ENCODE measurements at places on chromosomes 4 and X.

DNA sequence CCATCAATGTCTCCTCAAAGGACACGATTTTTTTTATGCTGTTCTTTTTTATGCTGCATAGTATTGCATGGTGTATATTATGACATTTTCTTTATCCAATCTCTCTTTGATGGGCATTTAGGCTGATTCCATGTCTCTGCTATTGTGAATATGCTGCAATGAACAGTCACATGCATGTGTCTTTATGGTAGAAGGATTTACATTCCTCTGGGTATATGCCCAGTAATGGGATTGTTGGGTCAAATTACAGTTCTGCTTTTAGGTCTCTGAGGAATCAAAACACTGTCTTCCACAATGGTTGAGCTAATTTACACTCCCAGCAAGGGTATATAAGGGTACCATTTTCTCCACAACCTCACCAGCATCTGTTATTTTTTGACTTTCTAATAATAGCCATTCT is 113.9 kb downstream of the GRIA3 start:
- DNase-seq: no peak

- DNase-seq: peak; percentile 57
Observed at GRCh38 chrX:8726031-8726652, 5.8 kb downstream of the ANOS1 start.

GRCh38 chr4:18050448-18050847 is 28.9 kb upstream of the LCORL start:
- no peak for DNase-seq

DNA sequence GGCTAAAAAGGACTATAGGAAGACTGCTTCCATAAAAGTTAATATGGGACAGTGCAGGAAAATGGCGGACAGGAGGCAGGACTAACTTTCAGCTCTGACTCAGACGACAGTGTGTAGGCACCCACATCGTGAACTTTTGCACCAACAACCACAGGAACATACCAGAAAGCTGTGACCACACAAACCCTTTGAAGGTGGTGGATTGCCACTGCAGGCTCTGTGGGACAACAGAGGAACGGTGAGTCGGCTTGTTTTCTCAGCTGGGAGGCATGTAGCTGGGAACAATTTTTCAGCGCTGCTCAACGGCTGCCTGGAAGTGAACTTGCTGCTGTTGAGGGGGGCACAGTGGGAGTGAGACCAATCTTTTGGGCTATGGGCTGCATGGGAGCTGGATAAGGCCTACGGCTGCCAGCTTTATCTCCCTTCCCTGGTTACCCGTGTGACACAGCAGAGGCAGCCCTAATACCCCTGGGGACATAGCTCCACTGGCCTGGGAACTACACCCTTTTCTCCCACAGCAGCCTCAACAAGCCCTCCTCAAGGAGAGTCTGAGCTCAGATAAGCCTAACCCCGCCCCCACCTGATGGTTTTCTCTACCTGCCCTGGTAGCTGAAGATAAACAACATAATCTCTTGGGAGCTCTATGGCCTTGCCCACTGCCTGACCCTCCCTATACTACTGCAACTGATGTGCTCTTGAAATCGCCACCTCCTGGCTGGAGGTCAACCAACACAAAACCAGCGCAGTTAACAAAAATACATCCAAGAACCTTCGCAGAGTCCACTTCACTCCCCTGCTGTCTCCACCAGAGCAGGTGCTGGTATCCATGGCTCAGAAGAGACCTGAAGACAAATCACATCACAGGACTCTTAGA is 1537.0 kb downstream of the C4orf33 start:
- DNase-seq: no peak

DNA sequence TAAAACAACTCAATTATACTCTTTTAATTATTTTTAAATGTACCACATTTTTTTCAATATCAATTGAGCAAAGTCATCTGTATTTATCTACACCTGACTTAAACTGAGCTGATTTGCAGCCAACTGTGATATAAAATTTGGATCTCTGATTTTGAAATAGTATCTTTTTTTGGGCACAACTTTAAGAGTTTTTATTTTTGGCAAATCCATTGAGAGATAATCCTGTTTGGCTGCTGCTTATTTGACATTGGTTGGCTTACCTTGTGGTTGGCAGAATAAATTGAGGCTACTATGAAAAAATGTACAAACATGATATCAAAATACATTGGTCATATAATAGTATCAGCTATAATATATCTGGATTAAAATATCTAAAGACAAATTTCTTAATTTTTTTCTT is 656.0 kb upstream of the NDST4 start:
- DNase-seq: no peak

- no peak for DNase-seq
Observed at GRCh38 chrX:2360731-2361130, 140.0 kb downstream of the DHRSX start.

- DNase-seq: no peak
Observed at GRCh38 chr4:3485011-3485791, 22.1 kb downstream of the DOK7 start.

DNA sequence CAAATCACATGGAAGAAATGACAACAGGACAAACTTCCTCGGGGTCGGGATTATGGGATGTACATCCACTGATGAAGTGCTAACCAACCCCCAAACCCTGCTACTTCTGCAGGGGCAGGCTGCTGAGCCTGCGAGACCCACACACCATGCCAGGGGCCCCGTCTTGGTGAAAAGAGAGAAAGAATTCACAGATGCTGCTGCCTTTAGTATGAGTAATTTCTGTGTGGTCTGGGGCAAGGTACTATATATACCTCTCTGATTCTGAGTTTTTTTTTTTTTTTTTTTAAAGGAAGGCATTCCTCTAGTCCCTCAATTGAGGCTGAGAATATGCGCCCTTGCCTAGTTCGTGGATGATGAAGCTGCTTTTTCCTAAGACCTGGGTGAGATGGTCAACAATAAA is 24.8 kb downstream of the PDHA1 start:
- no peak for DNase-seq

DNA sequence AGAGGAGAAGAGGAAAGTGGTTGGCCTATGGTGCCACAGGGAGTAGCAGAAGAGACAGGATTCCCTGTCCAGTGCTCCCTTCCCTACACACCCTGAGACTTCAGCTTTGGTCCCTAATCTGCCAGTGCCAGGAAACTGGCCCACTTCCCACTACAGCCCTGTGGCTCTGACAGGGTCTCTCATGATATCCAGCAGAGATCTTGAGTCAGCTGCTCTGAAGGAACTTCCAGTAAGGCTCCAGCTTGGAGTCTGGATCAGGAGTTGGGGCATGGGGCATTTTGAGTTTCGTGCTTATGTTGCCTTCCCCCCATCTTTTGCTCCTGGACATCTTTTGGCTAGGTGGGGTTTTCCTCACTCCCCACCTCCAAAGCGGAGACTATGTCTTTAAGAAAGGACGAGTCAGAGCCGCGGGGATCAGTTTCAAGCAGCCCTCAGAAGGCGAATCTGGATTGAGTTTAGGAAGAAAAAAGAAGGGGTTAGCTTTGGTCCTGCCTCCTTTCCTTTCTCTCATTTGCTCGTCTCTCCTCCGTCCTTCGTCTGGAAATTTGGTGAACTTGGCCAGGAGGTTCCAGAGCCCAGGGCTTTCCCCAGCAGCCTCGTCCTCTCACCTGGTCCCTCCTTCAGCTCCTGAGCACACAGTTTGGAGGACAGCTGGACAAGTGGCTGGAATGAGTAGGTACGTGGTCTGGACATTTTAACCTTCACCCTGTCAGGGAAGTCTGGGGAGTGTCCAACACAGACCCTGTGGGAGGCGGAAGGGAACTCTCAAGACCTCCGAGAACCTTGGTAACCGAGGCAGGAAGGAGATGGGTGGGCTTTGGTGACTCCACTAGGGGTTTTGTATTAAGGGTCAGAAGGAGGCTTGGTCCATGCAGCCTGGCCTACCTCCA is 104.4 kb downstream of the RTL5 start:
- DNase-seq: peak; percentile 15

DNA sequence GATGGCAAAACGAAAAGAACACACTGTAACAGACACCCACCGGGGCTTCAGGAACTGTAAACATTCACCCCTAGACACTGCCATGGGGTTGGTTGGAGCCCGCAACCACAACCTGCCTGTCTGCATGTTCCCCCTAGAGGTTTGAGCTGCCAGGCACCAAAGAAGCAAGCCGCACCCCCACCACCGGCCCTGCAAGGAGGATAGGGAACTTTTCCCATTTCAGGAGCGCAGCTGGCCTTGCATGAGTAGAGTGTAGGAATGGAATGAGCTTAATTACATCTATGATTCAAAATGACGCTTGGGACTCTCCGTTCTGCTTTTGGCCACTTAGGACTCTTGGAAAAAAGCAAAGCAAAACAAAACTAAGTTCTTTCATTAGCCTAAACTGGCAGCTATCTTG is 243.6 kb upstream of the CTSO start:
- peak; percentile 62 for DNase-seq

GRCh38 chrX:132940727-132941327 is 17.6 kb downstream of the HS6ST2 start:
- no peak for DNase-seq

DNA sequence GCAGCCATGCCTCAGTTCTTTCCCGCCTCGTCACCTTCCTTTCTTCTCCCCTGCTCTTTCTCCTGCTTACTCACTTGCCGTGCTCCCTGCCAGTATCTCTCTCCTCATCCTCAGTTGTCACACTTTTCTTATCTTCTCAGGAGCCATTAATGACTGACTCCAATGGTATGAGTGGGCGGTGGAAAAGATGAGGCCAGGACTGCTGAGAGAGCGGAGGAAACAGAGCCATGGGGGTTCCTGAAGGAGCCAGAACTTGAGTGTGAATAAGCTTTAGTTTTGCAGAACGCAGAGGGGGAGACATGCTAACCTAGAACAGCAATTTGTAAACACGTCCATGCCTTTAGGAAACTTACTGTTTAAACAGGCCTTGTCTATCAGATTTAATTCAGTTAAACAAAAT is 126.5 kb downstream of the CHIC2 start:
- peak; percentile 75 for DNase-seq

- DNase-seq: peak; percentile 67
Observed at GRCh38 chrX:86171366-86171765, 23.1 kb downstream of the DACH2 start.

DNA sequence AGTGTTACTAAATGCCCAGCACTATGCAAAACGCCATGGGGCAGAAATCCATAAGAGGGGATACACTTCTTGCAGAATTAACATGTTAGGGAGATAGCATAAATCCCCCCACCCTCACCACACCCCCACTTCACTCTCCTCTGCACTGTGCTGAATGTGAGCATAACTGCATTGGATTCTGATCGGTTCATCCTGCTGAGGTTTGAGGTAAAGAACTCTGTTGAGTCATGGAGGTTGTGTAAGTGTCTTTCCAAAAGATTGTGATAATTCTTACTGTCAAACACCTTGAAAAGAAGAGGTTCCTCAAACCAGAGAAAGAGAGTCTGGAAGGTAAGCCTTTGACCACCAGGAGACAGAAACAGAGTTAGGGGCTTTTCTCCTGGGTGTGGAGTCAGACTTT is 43.6 kb downstream of the RBM47 start:
- DNase-seq: no peak

DNA sequence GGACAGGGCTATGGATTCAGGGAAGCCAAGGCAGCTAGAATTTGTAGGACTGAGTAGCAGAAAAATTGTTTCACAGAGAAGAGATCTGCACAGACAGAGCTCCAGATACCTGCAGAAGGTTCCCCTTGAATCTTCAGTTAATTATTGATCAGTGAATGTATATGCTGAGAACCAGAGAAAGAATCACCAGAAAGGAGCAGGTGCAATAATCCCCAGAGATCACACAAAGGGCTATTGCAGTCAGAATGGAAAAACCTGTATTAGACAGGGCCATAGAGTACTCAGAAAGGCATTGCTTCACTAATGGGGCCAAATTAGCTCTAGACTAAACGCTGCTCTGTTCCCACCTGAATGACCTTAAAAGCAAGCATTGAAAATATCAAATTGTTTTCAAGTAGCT is 35.5 kb upstream of the SMAD1 start:
- DNase-seq: no peak

- DNase-seq: no peak
Observed at GRCh38 chr4:55397520-55398321, 2.0 kb downstream of the TMEM165 start.

DNA sequence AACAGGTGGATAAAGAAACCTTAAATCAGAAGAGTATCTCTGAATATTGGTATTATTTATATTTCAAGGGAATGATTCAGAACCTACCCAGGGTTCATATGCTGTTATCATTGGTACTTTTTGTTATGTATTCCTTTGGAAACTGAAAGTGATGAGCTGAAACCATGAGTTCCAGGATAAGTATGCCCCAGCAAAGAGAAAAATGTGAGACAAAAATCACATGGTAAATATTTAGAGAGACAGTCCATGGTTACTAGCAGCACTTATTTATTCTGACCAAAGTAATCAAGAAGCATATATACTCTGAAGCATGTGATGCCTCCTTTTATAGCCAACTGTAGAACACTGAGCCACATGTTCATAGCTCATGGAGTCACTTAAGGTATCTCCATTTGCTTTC is 277.7 kb downstream of the ARAP2 start:
- DNase-seq: no peak

DNA sequence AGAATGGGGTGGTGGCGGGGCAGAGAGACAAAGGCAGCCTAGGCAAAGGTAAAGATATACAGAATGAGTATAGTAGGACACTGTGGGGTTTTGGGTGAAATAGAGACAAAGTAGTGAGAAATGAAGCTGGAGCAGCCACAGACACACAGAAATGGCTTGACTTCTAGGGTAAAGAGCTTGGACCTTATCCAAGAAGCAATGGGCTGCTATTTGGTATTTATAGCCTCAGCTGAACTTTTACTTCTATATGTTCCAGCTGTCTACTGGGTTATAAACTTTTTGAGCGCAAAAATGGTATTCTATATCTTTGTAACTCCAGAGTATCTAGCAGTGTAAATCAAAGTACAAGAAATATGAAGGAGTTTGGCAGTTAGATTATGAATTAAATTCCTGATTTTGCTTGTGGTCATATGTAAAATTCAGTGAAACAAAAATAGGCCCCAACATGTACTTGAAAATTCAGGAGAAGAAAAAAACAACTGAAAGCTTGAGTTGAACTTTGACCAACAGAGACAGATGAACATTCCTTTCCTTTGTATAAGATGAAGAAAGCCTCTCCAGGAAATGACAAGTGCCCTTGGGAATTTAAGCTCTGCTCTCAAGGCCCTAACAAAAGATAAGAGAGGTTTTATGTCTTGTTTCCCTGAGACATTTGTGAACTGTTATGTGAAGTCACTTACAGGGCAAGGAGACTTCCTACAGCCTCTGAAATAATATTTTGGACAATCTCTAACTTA is 354.1 kb downstream of the CHIC1 start:
- DNase-seq: no peak

GRCh38 chr4:4627111-4627510 is 85.3 kb upstream of the STX18 start:
- peak; percentile 69 for DNase-seq

DNA sequence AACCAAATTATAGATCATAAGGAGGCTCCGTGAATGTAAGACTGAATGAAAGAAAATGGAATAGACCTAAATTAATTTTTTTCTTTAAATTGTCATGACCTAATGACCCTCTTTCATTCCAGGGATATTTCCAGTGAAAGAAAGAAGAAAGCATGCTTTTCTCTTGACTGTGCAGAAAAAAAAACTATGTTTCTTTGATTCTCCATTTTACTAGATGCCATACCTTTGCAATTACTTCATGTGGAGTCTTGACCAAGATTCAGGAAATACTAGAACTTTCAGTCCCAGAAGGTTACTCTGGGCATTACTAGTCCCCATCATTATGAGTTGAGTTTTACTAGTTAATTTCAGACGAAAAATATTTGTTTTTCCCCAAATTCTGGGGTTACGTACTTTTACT is 6.4 kb upstream of the COMMD8 start:
- DNase-seq: no peak

All from endodermal cell (in vitro differentiated cells).